ENCODE measurements at places on chromosomes 6 and 20.

DNA sequence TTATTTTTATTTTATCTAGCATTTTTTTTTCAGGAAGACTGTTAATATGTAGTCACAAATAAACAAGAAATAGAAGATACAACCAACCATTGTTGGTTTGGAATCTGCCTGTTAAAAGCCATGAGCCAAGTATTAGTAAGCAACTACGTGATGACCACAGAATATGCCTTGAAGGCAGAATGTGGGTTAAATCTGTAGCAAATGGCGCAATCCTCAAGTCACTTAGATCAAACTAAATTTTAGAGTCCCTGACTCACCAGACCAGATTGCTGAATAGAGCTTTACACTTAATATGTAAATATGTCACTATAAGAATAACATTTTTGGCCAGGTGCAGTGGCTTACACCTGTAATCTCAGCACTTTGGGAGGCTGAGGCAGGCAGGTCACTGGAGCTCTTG lies 800.1 kb upstream of the CITED2 start:
- DNase-seq, result peak; percentile 65

DNA sequence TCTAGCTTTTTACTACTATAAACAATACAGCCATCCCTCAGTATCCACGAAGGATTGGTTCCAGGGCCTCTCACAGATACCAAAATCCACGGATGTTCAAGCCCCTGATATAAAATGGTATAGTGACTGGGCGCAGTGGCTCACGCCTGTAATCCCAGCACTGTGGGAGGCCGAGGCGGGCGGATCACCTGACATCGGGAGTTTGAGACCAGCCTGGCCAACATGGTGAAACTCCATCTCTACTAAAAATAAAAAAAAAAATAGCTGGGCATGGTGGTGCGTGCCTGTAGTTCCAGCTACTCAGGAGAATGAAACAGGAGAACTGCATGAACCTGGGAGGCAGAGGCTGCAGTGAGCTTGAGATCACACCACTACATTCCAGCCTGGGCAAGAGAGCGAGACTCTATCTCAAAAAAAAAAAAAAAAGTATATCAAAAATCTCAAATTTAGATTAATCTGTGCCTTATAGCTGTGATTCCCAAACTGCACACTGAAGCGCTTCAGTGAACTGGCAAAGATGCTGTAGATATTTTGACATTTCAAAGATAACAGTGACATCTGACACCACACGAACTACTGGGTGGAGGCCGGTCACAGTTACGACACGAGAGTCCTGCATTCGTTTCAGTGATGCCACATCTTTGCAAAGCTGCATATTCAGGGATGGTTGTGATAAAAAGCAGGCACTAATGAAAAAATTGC lies 38.3 kb downstream of the MRS2 start:
- no peak for DNase-seq

DNA sequence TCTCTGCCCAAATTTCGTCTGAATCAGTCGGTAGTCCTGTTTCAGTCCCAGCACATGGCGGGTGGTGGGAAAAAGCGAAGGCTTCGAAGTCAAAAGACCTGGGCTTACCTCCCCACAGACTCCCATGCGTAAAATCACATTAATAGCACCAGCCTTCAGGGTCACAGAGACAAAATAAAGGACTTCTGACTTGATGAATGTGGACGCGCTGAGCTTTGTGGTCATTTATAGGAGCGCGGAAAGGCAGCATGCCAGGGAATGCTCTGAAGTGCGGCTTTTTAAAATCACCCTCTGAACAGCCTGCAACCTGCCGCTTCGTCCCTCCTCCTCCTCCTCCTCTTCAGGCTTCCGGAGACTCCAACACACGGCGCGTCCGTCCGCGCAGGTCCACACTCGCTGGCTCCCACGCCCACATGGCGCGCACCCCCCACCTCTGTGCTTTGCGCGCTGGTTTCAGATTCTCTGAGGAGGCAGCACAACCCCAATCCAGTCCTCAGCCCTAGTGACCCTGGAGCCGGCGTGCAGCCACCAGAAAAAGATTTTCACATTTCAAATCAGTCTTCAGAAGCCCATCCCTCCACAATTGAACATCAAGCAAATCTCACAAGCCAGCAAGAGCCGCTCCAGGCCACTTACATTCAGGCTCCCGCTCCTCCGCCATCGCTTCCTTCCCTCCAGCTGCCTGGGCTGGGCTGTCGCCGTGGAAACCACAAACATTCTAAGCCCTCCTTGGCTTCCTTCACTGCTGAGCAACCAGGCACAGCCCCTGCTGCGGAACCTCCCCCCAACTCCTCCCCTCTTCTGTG lies at the start of gene C6orf118:
Gene C6orf118 (minus strand): TSS at position 680 of the 806 bp plus-strand sequence. CDS start 19 bp downstream, at position 661.
- peak; percentile 42 for DNase-seq

DNA sequence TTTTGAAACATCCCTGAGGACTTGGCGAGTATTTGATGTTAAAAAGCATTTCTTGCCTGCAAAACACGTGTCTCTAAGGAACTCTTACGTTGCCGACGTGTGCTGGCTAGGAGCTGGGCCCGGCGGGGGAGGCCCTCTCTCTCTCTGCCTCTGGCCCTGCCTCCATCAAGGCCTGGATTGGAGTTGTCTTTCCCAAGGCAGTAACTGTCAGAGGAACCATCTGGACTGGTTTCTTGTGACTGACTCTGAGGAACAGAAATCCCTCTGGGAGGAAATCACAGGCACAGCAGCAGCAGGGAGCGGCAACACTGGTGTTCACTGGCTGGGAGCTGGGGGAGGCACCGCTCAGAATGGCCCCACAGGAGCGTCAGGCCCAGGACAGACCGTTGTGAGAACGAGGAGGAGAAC lies 244.2 kb downstream of the NRN1 start:
- no peak for DNase-seq

GRCh38 chr6:98516206-98516605 lies 318.2 kb upstream of the POU3F2 start:
- no peak for DNase-seq

GRCh38 chr6:137405806-137406205 lies 88.4 kb downstream of the OLIG3 start:
- no peak for DNase-seq

DNA sequence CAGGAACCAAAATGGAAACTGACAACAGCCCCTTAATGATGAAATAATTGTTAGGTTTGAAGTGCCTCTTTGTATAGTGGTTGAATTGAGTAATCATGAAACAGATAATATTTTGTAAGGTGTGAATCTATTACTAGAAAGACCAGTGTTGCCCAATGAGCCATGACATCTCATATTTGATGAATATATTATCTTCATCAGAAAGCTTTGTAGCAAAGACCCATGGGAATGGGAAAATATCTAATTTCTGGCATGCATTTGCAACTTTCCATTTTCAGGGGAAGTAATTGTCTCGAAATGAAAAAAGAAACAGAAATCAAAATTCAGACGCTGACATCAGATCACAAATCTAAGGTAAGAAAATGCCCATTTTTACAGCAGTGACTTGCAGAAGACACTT lies 57.3 kb upstream of the LAMP5 start:
- DNase-seq, result no peak

Measured in HTR-8/SVneo (cell line).